ENCODE measurements at places on chromosomes 7 and 10.
A peak's percentile ranks its signal among the peaks of the same experiment; 100 is the strongest.

GRCh38 chr10:87654212-87654611 is 5.5 kb upstream of the PAPSS2 start:
- DNase-seq = no peak

GRCh38 chr7:11727864-11728263 is 104.1 kb downstream of the THSD7A start:
- no peak for DNase-seq

DNA sequence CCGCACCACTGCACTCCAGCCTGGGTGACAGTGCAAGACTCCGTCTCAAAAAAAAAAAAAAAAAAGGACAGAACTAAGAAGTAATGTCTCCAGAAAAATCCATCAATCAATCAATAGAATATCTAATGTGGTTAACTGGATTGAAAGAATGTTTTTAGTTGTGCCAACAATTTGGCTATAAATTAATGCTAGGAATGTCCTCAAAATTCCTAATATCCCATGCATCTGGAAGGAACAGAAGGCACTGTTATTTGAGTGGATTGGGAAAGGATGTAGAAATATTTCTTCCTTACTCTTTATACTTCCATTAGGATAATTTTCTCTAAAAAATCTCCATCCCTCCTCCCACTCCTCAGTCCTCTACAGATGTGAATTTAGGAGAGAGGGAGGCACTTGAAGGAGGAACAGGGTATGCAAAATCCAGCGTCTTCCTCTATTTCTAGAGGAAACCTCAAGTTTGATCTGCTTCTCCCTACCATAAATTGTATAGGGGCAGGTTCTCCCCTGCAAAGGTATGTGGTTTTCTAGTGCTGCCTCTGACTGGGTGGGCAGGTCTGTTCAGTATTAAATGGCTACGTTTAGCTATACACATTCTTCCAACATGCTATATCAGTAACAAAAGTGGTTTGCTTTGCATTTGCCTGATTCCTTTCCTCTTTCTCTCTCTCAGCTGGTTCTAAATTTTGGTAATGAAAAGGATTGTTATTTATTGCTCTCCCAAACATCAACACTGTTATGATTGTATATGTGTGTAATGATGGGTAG is 54.1 kb downstream of the RNLS start:
- DNase-seq = no peak

DNA sequence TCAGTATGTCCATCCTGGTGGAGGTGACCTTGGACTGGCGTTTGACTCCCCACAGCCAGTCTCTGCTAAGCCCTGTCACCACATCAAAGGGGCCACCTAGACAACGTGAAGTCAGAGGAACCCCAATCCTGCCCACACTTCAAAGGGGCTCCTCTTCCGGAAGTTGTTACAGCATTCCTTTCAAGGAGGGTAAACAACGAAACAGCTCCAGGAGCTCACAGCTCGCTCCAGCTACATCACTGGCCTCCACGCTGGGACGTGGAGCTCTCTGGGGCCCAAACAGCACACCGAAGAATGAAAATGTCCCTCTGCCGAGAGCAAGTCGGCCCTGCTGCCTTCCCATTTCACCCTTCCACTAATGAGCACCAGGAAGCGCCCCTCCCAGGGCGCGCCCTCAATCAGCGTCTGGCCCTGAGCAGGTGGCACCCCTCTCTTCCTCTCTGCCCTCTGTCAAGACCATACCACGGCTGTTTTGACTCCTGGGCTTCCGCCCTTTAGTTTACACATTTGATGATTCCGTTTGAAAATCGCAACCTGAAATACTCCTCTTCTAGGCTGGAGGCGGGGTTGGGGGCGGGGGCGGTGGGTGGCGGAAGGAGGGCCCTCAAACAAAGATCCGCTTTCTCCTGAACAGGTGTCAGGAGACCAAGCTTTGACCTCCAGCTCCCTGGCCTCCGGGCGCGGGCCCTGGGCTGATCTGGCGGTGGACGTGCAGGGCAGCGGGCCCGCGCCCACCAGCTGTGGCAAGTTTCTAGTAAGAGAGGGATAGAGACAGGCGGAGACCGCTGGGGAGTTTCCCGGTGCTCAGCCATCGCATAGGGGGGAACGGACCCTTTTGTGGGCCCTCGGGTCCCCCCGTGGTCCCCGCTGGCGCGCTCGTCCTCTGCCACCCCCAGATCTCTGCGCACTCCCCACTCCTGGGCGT is 53.1 kb upstream of the KDM7A start:
- DNase-seq = peak; percentile 57

DNA sequence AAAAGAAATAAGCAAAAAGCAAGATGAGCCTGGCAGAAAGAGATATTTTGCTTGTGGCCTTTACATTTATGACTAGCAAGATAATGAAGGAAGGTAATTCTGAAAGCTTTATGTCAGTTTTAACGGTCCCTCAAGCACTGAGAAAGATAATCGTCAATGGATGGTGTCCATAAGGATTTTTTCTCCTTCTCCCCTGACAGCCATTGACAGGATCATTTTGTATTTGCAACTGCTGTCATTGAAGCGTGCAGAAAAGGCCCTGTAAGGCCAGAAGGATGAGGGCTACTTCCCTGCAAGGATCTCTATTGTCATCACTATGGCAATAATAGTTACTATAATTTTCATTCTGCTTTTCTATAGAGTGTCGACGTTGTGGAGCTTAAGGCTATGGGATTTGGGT is 994 bp upstream of the LRGUK start:
- no peak for DNase-seq

DNA sequence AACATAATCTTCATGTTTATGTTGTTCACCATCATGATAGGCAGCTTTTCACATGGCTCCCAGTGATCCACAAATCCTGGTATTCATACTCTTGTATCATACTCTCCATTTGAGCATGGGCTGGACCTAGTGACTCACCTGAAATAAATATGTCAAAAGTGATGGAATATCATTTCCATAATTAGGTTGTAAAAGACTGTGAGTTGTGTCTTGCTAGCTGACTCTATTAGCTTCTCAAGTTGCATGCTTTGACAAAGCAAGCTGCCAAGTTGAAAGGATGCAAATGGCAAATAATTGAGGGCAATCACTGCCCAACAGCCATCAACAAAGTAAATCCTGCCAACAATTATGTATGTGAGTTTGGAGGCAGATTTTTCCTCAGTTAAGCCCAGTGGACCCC is 300.4 kb downstream of the AHR start:
- DNase-seq = no peak

DNA sequence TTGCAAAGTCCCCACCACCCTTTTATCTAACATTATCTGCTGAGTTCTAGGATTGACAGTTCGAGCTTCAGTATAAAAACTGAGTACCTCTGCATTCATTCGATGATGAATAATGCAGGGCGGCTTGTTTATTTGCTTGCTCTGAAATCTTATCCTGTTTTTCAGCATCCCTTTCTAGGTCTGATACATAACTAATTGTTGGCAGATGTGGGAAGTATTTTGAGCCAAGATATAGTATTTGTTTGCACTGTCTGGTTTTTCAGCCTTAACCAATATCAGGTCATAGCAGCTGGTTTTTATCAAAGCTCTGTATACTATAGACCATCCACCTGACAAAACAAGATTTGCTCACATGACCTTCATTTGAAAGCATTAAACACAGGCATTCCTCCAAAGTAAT is 161.4 kb downstream of the TFEC start:
- no peak for DNase-seq

DNA sequence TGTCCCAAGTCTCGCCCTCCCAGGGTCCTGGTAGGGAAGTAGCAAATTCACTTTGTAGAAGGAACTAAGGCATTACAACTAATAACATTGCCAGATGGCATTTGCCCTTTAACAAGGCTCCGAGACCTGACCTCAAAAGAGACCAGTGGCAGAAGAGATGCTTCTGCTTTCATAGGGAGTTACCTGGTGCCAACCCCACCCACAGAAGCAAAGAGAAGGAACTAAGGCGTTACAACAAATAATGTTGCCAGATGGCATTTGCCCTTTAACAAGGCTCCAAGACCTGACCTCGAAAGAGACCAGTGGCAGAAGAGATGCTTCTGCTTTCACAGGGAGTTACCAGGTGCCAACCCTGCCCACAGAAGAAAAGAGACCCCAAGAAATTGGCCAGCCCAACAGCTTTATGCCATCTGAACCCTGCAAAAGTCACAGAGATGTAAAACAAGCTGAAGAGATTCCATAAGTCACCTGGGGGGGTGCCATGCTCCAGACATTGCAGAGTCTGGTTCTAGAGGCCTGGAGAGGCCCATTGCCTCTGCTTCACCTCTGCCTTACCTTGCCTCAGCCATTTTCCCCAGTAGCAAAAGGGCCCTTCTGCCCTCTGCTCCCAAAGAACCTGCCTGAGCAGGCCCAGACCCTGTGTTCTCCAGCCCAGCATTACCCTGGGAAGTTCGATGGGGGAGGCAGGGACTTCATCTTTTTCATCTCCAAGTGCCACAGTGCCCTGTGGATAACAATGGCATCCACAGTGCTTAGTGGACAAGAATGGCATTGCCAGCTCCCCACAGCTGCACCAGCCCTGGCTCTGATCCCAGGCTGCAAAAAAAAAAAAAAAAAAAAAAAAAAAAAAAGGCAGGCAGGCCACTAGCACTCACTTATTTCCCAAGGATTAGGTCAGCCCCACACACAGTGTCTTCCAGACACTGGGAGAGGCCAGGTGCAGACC is 179.5 kb upstream of the PLXNA4 start:
- DNase-seq = no peak

DNA sequence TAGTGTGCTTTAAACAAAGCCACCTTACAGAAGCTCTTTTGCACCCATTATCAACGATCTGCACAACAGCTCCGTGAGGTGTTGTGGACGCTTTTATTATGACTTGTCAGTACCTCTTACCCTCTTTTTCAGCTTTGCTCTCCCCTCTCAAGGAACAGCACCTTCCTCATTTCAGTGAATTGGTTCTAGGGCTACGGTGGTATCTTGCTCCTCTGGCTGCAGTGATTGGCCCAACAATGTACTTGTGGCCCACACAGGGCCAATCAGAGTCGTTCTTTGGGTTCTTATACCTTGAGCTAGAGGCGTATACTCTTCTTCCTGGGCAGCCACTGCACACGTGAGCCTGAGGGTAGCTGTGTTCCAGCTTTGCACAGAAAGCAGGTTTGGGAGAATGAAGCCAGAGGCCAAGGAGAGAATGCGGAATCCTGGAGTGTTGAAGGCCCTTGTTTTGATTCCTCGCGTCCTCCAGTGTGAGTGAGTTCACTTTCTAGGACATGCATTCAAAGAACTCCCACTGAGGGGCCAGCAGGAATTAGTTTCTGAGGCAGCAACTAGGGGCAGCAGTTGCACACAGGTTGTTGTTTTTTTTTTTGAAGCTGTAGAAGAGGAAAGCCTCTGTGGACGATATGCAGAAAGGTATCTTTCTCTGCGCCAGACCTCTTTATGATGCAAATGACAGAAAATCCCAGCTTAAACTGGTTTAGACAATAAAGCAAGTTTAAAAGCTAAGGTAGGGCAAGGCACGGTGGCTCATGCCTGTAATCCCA is 49.8 kb upstream of the PDZD8 start:
- DNase-seq = no peak

GRCh38 chr10:110711382-110711781 is 67.2 kb downstream of the RBM20 start:
- no peak for DNase-seq

DNA sequence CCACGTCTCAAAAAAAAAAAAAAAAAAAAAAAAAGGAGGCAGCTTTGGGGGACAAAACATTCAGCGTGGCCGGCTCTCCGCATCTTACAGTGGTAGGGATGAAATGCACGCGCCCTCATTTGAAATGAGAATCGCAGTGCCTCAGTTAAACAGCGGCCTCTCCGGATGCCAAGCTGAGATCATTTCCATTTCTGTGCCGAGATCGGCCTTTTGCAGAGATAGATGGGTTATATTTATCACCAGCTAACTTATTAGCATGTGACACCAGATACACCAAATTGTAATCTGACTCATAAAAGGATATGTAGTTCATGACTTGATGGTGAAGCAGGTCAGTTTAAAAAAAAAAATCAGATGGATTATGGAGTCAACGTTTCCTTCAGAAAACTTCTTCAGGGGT is 138.7 kb downstream of the CUX1 start:
- no peak for DNase-seq

- DNase-seq = no peak
Measured at GRCh38 chr7:143243111-143243510, 20.1 kb upstream of the GSTK1 start.

All from stimulated activated CD4-positive, alpha-beta T cell treated with anti-CD3 and anti-CD28 coated beads, Interleukin-1b, Interleukin-23, amount 100 ng/mL, for 1 hour (primary cell).